ENCODE measurements at places on chromosomes 6 and 20.

GRCh38 chr6:81371930-81372329 is 380.6 kb downstream of the TENT5A start:
- DNase-seq = no peak

GRCh38 chr6:155328539-155329459 is 14.5 kb upstream of the TFB1M start:
- DNase-seq = no peak

GRCh38 chr20:36493801-36494114 is 47.6 kb upstream of the MYL9 start:
- DNase-seq = no peak

GRCh38 chr20:20003031-20003954 is 13.9 kb upstream of the NAA20 start:
- DNase-seq = no peak

- no peak for DNase-seq
Measured at GRCh38 chr6:71287926-71288227, 734 bp upstream of the OGFRL1 start.

GRCh38 chr6:149031859-149032598 is 285.2 kb downstream of the UST start:
- DNase-seq = no peak

DNA sequence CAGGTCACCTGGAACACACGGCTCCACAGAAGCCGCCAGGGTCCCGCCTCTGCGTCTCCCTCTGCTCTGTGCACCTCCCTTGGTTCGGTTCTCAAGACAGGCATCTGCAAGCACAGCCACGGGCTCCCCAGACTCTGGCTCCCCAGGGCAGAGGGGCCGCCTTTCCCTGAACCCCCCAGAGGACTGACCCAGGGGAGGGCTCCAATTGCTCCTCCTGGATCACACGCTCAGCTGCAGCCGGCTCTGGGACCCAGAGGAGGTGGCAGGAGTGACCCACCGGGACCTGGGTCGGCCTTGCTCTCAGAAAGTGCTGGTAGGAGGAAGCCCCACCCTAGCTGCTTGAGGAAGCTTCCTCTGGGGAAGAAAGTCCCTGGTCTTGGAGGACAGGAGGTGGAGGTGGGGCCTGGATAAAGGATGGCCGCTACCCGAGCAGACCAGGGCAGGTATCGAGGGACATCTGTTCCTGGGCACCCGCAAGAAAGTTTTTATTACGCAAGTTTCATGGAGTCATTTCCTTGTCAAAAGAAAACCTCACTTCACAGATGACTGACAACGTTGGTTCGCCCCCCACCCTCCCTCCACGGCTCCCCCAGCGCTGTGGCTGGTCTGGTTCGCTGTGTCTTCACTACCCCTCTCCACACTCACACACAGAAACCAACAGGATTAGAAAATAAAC is 103.9 kb upstream of the AFDN start:
- DNase-seq = no peak

DNA sequence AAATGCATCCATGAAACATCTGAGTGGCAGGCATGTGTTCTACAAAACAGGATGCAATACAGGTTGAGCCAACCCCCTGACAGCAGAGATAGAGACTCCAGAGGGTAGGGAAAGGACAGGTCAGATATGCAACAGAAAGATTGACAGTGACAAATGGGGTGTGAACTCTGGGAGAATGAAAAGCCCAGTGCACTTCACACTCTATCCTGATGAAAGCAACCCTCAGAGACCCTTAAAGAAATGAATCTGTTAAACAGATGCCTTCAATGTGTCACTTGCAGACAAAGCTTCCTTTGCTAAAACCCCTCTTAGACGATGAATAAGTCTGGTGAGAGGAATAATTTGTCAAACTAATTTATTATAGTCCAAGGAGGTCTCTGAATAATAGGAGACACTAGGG is 89.9 kb downstream of the RFPL4B start:
- no peak for DNase-seq

DNA sequence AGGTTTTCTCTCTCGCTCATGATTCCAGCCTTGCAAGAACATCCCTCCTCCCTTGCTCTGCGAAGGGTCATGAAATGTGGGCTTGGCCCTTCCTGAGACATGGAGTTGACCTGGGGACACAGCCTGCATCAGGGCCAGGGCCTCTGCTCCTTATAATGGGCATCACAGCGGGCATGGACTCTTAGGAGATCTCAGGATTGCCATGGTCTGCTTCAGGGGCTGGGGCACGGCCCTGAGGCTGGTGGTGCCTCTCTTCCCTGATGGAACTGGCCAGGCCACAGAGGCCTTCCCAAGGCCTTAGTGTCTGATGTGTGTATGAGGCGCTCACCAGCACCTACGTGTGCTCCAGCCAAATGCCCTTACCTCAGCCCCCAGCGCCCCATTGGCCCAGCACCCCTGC is 23.9 kb downstream of the ENTPD6 start:
- no peak for DNase-seq

DNA sequence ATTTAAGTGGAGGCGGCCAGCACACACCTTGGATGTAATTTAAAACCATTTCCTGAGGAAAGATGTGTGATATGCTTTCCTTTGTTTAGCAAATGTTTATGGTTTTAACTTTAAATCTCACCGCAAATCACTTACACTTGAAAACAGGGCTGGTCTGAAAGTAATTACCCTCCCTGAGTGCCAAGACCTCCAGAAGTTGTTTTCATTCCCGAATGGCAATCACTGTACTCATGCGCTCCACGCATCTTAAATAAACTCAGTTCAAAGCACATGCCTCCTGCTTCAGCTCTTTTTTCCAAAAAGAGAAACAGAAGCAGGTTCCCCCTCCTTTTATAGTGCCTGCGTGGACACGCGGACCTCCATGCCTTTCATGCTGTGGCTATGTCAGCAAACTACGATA is 224.0 kb downstream of the SMOC2 start:
- no peak for DNase-seq

DNA sequence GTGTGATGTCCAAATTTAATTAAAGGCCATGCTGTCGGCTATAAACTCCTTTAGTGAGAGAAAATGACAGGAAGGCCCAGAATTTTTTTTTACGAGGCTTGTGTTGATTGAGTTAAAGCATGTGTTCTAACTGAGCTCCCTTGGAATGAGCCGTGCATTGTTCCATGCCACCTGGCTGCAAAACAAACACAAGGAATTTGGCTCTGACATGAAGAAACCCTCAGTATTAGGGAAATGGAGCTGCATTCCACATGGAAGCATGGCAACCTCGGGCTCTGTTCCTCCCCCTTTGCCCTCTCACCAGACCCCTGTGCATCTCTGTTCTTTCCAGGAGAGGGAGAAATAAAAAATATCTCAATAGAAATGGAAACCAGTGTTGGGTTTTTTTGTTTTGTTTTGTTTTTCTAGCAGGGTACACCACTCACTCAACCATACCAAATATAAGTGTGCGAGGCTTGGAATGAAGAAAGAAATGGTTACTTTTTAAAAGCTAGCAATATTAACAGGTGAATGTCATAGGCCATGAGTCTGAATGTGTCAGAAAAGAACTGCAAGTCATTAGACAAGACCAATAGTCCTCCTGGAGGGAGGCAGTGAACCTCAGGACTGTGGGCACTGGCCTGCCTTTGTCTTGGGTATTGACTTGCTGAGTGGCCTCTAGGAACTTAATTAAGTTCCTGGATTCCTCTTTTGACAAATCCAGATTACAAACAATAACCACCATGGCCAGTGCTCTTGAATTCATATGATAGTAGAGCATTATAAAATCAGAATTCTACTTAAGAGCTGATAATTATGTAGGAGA is 935.1 kb downstream of the KIF16B start:
- DNase-seq = no peak

GRCh38 chr6:87155842-87156815 is 764 bp downstream of the ZNF292 start:
- DNase-seq = no peak

GRCh38 chr20:53020376-53020775 is 48.2 kb downstream of the TSHZ2 start:
- no peak for DNase-seq

- DNase-seq = no peak
Measured at GRCh38 chr6:43710576-43710975, 23.0 kb upstream of the MRPS18A start.

DNA sequence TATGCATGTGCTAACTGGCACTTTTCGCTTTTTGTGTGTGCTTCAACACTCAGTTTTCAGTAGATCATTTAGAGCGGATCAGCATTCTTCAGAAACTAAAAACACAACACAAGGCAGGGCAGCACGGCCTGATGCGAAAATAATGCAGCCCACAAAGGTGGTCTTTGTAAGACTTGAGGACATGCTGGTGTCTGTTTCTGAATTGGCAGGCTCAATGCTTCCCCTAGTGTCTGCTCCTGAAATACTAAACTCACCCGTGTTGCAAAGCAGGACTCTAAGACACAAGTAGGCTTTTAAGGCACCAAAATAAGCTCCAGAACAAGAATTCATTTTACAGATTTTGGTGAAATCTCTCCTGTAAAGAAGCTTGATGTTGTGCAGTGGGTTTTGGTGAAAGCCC is 676.5 kb downstream of the TENT5A start:
- DNase-seq = no peak

GRCh38 chr6:86871681-86872080 is 65.6 kb upstream of the HTR1E start:
- no peak for DNase-seq

- no peak for DNase-seq
Measured at GRCh38 chr6:109143191-109143590, 47.9 kb downstream of the CEP57L1 start.

DNA sequence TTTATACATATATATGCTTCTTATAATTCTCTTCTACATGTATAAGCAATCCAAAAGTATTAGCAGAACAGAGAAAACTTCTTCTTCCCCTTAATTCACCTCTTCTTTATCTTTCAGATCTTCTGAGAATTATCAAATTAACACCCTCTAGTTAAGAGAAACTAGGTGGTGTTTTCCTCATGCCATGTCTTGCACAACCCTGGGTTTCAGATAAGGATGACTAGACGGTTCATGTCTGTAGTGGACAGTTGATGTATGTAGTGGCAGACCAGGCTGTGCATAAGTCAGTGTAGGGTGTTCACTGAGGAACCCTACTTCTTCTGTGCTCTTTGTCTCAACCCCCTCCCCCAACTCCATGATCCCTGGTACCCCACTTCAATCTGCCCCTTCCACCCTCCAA is 187.3 kb downstream of the SAMD5 start:
- DNase-seq = no peak

DNA sequence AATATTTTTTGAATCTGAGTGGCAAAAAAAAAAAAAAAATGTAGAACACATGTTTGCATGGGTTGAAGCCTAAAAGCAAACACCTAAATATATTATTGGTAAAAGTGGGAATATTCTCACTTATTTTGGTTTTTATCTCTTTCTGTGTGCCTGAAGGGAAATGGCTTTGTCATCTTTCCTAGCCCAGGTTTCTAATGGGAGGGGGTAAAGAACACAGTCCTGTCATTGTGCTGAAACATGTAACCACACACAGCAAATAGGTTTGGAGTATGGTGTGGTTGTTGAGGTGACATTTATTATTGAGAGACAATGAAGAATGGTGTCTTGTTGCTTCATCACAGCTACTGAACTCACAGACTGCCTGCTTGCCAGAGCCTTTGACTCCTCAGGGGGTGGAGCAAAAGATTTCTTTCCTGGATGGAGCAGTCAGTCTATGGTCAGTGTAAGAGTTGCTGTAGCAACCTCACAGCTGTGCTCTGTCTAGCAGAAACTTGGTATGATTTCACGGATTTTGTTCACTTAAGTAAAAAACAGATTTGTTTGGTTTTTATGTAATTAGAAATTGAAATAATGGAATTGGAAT is 70.2 kb downstream of the CEP57L1 start:
- DNase-seq = no peak

- no peak for DNase-seq
Measured at GRCh38 chr20:43973231-43973630, 58.6 kb downstream of the TOX2 start.

DNA sequence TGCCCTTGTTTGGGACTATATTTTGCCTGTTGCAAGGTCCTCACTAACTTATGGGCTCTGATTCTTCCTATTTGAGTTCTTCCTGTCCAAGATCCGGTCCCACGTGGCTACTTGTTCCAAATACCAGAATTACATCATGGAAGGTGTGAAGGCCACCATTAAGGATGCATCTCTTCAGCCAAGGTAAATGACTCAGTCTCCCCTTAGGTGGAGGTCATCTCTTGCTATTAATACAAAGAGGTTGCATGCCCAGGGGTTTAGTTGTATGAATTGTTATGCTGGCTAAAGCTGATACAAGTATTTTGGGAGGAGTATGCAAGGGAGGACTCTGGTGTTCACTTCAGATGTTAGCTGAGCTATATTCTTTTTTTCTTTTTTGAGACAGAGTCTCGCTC is 9.1 kb downstream of the RNF114 start:
- no peak for DNase-seq

GRCh38 chr6:56944661-56945060 is 10.2 kb upstream of the BEND6 start:
- no peak for DNase-seq

DNA sequence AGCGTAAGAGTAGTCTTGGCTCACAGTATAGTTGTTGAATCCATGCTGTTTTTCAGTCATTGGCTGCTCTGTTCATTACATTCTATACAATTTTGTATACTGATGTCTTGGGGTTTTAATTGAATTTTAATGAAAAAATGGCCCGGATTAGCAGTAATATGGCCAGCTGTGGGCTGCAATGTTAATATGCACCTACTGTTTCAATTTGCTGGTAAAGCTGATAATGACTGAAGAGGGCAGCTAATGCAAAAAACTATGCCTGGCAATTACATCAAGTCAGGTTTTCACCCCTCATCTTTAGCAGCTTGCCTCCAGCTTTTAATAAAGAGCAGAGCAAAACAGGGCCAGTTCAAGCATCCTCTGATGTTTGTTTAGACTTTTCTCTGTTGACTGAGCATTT is 394.5 kb downstream of the PLCB1 start:
- no peak for DNase-seq

DNA sequence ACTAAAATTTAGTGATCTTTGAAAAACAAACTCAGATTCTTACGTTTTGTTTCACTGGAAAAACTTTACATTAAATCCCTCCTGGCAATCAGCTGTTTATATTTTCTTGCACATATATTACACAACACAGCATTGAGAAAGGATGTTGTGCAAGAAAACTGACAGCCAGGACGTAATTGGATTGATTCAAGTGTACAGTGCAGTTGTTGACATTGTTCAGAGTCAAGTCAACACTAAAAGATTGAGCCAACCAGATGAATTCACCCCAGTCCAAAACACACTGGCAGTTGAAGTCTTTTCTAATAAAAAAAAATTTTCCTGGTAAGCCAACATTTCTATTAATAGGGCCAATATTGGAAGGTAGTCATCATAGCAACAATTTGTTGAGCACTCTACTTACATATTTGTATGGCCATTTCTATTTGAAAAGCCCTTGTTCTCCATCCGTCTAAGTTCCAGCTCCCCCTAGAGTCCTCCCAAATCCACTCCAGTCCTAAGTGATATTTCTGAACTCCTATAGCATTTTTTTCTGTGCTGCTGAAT is 20.9 kb upstream of the VNN1 start:
- DNase-seq = no peak

GRCh38 chr6:131255434-131255833 is 120.2 kb downstream of the AKAP7 start:
- no peak for DNase-seq

DNA sequence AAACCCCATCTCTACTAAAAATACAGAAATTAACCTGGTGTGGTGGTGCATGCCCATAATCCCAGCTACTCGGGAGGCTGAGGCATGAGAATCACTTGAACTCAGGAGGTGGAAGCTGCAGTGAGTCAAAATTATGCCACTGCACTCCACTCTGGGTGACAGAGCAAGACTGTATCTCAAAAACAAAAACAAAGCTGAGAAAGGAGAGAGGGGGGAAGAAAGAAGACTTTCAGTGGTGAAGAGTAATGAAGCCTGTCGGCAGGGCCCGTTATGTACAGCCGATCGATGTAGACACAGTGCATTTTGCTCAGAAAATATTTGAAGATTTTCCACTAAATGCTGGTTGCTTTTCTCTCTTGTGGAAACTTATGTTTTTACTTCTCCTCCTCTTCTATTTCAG is 13.8 kb downstream of the VAPB start:
- no peak for DNase-seq

Data from frontal cortex (tissue), 4 donors.